Endothelial cell of umbilical vein (primary cell): ENCODE measurements at places on chromosomes 11 and 22. TPM values are rescaled to one million over a fixed set of nuclear protein-coding genes. Genes with fewer than 3 reads are reported as not detected.

- DNase-seq = no peak
- H3K27me3 ChIP-seq = peaks cover 2% of the 10 kb centered on the region
- H3K4me1 ChIP-seq = no peaks in the 10 kb centered on the region
- no peak overlapping the region for H3K4me3 ChIP-seq
- H3K27ac ChIP-seq = no peak overlapping the region
Observed at GRCh38 chr11:7559398-7560283, 45.8 kb downstream of the PPFIBP2 start.

GRCh38 chr22:38085501-38085900 lies 1.5 kb upstream of the SLC16A8 start:
- DNase-seq = no peak
- H3K36me3 ChIP-seq = no peaks in the 10 kb centered on the region
- H3K27ac ChIP-seq = no peak overlapping the region
- no peak overlapping the region for H3K4me3 ChIP-seq
- peaks cover 14% of the 10 kb centered on the region for H3K27me3 ChIP-seq

Gene DMC1
- 0.22 and 0.24 TPM in 2 replicates for polyA plus RNA-seq

Gene OR5D18
- not detected in 2 replicates for polyA plus RNA-seq

Gene CCDC73
- polyA plus RNA-seq = not detected in 2 replicates

GRCh38 chr11:128531588-128531987 lies 55.8 kb downstream of the ETS1 start:
- no peak overlapping the region for H3K4me3 ChIP-seq
- DNase-seq = no peak
- no peaks in the 10 kb centered on the region for H3K36me3 ChIP-seq
- H3K27ac ChIP-seq = no peak overlapping the region

- H3K27ac ChIP-seq = no peak overlapping the region
- no peaks in the 10 kb centered on the region for H3K27me3 ChIP-seq
- no peak for DNase-seq
- no peak overlapping the region for H3K4me3 ChIP-seq
- no peaks in the 10 kb centered on the region for H3K4me1 ChIP-seq
- H3K36me3 ChIP-seq = no peaks in the 10 kb centered on the region
Observed at GRCh38 chr11:8097468-8097867, 16.5 kb downstream of the TUB start.

Gene GLYAT
- polyA plus RNA-seq = not detected in 2 replicates

- no peaks in the 10 kb centered on the region for H3K36me3 ChIP-seq
- no peaks in the 10 kb centered on the region for H3K4me1 ChIP-seq
- no peak overlapping the region for H3K4me3 ChIP-seq
- DNase-seq = no peak
Observed at GRCh38 chr22:33563220-33563964, 356.9 kb downstream of the LARGE1 start.

DNA sequence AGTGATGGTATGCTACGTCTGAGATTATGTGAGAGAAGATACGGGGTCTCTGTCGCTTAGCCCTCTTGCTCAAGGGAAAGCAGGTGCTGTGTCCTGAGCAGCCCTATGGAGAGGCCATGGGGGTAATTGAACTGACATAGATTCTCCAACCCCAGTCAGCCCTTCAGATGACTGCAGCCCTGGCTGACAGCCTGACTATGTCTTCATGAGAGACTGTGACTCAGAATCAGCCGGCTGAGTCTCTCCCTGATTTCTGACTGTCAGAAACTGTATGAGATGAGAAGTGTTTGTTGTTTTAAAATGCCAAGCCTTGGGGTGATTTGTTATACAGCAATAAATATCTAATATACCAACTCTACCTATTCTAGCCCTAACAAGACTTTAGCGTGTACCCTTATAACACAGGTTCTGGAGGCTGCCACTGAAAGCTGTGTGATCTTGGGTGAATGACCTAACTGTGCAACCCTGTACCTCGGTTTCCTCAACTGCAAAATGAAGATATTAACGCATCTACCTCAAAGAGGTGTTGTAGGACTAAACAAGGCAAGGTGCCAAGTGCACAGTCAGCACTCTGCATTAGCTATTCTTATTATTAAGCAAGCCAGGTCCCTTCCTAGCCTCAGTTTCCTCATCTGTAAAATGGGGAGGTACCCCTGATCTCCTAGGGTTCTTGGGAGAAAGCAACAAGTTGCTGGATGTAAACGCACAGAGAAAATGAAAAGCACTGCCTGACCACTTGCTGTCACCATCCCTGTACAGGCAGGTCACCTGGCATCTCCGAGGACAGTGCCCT lies 24.9 kb downstream of the SLC43A1 start:
- H3K4me3 ChIP-seq = no peak overlapping the region
- no peak for DNase-seq
- H3K27ac ChIP-seq = no peak overlapping the region
- H3K27me3 ChIP-seq = no peaks in the 10 kb centered on the region
- no peaks in the 10 kb centered on the region for H3K4me1 ChIP-seq
- peaks cover 2% of the 10 kb centered on the region for H3K36me3 ChIP-seq

GRCh38 chr11:9947231-9947864 lies 283.5 kb downstream of the SWAP70 start:
- H3K27ac ChIP-seq = no peak overlapping the region
- H3K27me3 ChIP-seq = no peaks in the 10 kb centered on the region
- no peak overlapping the region for H3K4me3 ChIP-seq
- no peaks in the 10 kb centered on the region for H3K4me1 ChIP-seq
- no peaks in the 10 kb centered on the region for H3K36me3 ChIP-seq

- H3K27ac ChIP-seq = no peak overlapping the region
- no peaks in the 10 kb centered on the region for H3K4me1 ChIP-seq
- no peak for DNase-seq
- no peaks in the 10 kb centered on the region for H3K36me3 ChIP-seq
Observed at GRCh38 chr11:120882175-120882574, 141.7 kb upstream of the TBCEL start.

DNA sequence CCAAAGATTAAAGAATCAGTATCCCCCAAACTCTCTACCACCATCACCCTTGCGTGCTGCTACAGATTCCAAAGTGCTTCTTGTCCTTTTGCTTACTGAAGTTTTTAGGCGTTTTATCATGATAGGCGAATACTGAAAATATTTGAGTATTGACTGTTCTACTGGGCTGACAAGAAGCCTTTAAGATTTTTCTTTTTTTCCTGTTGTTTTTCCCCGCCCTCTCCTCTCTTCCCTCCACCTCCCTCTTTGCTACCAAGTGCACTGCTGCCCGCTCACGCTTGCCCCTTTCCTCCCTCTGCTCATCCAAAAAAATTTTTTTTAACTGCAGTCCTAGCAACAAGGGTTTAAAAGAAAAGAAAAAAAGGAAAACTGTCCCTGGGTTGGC lies 679 bp downstream of the SPCS2 start:
- DNase-seq = peak; percentile 36
- H3K4me1 ChIP-seq = peaks cover 12% of the 10 kb centered on the region
- peak overlapping the region; percentile 95 for H3K4me3 ChIP-seq
- peak overlapping the region; percentile 73 for H3K27ac ChIP-seq

DNA sequence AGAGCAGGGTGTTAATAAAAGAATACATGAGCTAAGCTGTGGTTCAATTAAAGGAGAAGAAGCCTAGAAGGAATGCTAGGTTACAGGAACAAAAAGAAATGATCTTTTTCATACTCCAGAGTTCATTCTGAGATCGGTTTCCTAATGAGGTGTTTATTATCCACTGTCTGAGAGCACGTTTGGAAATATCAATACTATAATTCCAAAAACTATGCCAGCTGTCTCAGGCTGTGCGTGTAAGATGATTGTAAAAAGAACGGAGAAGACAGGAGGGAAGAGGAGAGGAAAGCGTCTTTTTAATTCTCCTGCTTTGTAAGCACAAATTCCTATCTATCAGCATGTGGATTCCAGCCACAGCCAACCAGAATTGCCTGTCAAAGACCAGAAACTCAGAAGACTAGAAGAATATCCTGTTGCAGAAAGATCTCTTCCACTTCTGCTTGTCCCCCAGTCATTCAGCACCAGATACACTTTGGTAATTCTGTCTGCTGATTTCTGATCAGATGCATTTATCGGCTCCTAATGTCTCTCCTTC lies 25.7 kb downstream of the APOL5 start:
- peaks cover 14% of the 10 kb centered on the region for H3K36me3 ChIP-seq
- no peak for DNase-seq
